ENCODE measurements at places on chromosomes 4 and X.

GRCh38 chr4:153791746-153792617 lies 3.1 kb upstream of the SFRP2 start:
- no peak for DNase-seq

- DNase-seq: no peak
Measured at GRCh38 chrX:135605906-135606305, 85.4 kb downstream of the INTS6L start.

GRCh38 chrX:16061296-16061695 lies 62.1 kb upstream of the GRPR start:
- no peak for DNase-seq

DNA sequence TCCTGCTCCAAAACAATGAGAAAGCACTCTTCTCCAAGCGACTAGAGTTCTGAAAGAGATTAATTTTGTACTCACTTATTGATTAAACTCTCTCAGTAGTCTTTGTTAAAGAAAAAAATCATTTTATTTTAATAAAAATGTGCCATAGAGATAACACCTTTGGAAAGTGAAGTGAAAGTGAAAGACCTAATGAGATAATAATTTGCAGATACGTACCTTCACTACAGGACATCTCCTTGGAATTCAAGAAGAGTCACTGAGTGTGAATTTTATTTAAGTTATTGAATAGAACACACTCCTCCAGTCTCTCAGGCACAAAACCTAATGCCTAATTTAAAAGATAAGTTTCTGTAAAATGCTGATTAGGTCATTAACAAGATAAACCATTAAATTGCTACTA lies 1070.6 kb upstream of the GRID2 start:
- DNase-seq: no peak

DNA sequence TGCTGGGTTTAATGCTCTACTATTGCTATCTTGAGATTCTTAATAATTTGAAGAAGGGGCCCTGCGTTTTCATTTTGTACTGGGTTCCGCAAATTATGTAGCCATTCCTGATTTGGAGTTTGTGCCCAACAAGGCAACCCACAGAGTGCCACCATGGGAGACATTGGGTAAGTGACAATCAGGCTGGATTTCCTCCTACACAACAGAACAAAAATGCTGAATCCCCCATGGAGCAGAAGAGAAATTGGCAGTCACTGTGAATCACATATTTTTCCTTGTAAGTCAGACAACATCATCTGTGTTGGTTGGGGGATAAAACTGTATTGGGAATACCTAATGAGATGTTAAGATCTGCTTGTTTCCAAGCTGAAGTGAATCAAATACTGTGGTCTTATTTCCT lies 80.9 kb downstream of the CNGA2 start:
- DNase-seq: no peak

DNA sequence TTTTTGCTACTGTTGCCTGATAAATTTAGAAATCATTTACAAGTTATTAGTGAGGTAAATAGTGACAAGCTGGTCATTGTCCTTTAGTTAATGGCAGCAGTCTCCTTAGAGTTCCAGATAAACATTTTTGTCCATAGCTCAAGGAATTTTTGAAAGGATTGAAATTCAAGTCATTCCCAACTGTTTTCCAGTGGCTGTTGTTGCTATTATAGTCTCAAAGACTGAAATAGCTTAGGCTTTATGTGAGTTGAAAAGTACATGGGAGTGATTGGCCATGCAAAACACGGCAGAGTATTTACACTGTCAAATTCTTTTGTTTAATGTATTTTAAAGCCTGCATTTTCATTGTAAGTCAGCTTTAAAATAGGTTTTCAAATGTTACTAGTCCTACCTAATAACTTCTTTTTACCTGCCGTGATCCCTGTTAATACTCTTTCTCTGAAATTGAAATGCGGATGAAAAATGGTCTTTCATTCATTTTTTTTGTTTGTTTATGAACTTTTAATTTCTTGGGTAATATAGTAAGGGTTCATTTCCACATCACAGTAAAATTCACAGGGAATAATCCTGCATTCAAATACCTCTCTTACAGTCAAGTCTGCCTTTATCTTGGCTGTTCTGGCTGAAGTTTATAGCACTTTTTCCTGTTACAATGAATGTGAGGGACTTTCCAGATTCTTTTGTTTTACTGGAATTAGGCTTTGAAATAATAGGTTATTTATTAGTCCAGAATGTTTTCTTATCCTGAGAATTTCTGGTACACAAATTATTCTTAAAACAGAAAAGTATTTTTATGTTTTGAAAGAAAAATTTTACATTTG lies 85.1 kb downstream of the PDLIM5 start:
- DNase-seq: no peak

GRCh38 chr4:116449764-116450163 lies 635.6 kb downstream of the TRAM1L1 start:
- no peak for DNase-seq

DNA sequence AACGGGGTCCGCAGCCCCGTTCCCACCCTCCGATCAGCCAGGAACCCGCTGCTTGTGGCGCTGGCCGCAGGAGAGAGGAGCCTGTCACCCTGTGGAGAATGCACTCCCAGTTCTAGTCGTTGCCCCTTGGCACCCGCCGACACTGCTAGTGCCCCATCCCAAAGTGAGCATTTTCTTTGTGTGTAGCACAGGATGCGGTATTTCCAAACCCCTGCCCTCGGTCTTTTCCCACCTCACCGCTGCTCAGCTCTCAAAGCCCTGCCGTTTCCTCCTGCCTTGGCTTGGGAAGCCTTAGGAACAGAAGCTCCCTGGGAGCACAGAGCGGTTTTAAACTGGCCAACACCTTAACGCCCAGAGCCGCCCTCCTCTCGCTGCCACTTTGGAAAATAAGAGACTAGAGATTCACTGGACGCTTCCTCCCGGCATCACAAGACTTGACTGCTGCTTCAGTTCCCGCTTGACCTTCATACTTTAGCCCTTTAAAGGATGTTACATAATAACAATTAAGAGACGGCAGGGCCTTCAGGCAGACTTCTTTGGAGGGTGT lies 772 bp downstream of the CYP4V2 start:
- peak; percentile 8 for DNase-seq

DNA sequence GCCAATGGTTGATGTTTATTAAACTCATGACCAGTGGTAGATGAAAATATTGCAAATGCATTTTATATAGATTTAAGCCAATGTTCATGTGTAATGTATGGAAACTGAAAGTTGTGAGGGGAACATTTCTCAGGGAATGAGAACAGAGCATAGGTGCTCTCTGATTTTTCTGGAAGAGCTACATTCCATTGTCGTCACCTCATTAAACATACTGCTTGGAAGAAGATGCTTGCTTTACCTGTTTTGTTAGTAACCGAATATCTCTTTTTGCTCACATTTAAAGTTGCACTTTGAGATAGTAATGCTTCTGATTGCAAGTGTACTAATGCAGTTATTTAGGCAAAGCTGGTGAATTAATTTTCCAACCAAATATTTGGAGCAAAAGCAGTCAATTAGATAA lies 93.8 kb upstream of the CLCN4 start:
- no peak for DNase-seq

GRCh38 chrX:148500423-148501385 lies at the start of gene AFF2:
Gene AFF2 (plus strand): TSS chrX:148500617. CDS start chrX:148501098, 481 bp downstream.
- no peak for DNase-seq
